ENCODE measurements at places on chromosomes 5 and 9.

DNA sequence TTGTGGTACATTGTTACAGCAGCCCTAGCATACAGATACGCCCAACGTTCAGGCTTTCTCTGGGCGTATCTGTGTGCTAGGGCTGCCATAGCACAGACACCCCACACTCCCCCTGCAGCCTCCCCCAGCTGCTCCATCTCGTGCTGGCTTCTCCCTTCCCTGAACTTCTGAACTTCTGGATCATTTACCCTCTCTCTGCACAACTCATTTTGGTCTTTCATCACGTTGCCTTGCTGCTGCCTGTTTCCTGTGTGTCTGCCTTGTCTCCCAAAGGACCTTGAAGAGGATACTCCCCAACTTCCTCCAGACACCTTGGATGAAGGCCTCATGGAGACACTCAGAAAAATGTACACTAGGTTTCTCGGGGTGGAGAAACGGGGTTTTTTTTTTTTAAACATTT lies 37.3 kb downstream of the SLIT3 start:
- no peak for DNase-seq

GRCh38 chr9:69397384-69398214 lies 72.6 kb downstream of the ENTREP1 start:
- no peak for DNase-seq

- DNase-seq: no peak
Observed at GRCh38 chr5:74934949-74935751, 69.0 kb upstream of the FAM169A start.

DNA sequence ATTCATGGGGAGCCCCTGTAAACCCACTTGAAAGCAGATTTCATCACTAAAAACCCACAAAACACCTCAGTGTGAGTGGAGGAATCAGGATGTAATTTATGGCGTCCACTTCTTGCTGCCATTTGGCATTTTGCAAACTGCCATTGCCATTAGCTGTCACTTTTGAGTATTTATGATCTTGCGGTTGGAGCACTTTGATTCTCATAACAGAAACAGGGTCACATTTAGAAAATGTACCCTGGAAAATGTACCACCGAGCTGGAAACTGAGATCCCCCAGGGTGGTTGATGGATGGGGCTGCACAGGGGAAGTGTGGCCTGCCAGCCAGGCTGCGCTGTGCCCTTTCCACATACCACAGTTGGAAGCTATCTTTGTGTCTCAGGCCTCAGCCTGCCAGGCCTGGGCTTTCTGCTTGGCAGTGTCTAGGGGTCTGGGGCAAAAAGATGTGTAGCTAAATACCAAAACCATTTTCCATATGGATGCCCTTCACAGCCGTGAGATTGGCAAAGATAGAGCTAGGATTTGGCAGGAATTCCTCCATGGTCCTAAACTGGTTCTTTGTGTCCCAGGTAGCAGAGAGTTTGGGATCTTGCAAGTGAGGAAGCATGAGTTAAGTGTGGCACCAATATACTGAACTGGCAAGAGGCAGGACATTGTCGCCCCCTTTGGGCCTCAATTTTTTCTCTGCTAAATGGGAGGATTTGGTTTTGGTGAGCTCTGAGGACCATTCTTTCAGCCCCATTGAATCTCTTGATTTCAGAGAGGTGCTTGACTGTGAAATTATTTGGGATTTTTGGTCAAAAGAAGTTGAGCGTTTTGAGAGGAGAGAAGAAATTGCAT lies 46.2 kb downstream of the GALNT10 start:
- DNase-seq: no peak
